Left renal pelvis (tissue), 4 donors: ENCODE measurements at places on chromosomes 12 and 14. TPM values are rescaled to one million over a fixed set of nuclear protein-coding genes. Genes with fewer than 3 reads are reported as not detected.

DNA sequence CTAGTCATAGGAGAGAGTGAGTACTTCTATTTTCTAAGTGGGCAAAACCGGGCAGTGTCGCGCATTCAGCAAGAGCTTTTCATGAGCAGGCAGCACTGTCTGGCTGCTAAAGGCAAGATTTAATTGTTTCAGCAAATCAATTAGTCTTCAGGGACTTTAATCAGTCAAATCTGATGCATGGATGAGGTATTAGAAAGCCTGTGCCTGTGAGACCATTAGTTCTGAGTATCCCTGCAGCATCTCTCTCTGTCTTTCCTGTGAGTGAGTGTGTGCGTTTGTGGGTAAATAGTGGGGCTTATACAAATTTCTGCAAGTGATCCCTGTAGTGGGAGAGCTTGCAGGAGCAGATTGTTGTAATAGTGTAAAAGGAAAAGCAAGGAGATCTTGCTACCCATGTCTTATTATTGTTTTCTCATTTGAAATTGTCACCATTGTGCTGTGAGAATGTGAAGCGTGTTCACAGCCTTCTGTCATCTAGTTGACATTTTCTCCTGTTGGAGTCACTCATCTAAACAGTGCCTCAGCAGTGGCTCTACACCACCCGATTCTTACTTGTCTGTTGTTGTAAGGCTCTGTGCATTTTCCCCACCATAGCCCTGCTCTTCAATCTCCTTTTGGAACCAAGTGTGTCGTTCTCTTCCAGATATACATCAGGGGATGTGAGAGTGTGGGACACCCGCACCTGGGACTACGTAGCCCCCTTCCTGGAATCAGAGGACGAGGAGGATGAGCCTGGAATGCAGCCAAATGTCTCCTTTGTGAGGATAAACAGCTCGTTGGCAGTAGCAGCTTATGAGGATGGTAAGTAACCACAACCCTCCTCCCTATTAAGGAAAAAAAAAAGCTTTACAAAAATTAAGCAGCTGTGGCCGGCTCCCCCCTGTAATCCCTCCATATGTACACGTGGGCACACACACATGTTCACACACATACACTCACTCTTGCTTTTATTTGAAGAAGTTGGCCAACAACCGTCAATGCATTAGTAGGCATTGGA lies 53.6 kb downstream of the FBXW8 start:
- DNase-seq, result no peak

DNA sequence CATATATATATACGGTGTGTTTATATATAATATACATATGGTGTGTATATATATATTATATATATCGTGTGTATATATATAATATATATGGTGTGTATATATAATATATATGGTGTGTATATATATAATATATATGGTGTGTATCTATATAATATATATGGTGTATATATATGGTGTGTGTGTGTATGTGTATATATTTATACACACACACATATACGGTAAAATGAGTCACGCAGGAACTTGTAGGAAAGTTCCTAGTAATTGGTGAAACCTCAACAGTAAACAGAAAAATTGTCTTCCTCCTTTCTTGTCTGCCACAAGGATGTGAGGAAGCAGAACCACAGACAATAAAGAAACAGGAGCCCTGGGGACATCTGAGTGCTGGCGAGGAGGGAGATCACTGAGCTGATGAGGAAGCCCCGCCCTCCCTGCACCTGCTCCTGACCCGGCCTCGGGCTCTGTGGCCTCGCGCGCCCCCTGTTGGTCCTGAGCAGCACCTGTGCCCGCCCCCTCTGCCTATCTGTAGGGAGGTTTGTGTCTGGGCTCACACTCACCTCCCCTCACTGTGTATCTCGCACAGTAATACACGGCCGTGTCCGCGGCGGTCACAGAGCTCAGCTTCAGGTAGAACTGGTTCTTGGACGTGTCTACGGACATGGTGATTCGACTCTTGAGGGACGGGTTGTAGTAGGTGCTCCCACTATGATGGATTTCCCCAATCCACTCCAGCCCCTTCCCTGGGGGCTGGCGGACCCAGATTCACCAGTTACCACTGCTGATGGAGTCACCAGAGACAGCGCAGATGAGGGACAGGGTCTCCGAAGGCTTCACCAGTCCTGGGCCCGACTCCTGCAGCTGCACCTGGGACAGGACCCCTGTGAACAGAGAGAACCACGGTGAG lies 1079.4 kb downstream of the TMEM121 start:
- no peak for DNase-seq

DNA sequence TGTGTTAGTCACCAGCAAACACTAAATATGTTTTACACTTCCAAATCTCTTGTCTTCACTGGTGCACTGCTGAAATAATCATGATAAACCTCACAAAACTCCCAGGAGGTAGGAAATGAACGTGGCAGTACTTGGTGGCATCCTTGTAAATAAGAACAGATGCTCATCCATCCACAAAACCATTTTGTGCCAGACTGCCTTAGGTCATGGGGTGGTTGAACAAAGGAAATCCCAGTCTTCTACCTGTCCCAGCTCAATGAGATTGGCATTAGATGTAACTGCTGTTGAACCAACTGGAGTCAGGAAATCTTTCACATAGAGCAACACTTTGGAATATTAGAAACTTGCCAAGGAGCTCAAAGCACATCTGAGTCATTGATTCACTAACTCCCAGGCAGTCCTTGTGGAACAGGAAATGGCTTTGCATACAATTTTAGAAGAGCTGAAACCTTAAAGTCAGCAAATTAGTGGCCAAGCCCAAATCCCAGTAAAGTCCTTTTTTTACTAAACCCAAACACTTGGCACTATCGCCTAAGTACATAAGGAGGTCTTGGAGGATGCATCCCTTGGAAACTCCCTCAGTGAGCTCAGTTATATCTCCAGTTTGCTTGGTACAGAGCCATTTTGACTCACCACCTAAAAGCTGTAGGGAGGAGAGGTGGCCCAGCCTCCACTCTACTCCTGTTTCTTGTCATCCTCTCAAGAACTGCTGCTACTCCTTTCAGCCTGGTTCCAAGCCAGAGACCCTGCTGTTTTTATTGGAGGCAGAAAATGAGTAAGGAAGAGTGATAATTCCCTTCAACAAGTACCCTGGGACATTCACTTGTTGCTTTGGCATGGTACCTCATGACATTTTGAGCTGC lies 208.0 kb downstream of the NOVA1 start:
- no peak for DNase-seq

GRCh38 chr12:105876396-105876927 lies 262.3 kb downstream of the NUAK1 start:
- no peak for DNase-seq

GRCh38 chr12:100733817-100734593 lies 60.6 kb upstream of the ANO4 start:
- no peak for DNase-seq

GRCh38 chr14:72380456-72380855 lies 448.2 kb downstream of the RGS6 start:
- no peak for DNase-seq

DNA sequence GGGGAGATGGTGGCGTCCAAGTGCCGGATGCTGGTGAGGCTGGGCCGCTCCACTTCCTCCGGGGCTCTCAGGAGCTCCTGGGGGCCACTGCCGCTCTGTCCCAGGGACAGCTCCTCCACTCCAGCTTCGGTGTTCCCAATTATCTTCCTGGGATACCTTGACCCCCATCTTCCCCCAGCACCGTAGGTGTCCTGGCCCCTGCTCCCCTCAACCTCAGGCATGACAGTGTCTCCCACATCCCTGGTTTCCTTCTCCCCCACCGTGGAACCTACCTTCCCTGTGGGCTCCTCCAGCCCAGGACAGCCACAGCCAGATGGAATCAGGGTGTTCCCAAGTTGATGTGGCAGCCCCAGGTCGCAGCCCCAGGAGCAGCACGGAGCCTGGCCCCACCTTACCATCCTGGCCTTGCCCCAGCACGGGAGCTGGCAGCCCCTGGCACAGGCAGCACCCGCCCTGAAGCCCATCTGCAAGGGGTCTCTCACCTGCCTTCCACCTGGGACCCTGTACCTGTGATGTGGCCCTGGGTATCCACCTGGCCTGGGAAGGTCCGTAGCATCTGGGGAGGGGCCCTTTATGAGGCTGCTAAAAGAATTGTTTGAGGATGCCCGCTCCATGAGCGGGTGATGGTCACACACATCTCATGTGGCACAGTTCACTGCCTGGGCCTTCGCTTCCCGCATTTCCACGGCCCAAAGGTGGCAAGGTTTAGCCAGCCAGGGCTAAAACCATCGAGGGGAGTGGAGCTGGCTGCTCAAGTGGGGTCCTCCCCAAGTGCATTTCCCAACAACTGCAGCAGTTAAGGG lies 4.1 kb downstream of the TMEM121 start:
- DNase-seq, result no peak

GRCh38 chr12:128956755-128957154 lies 103.5 kb downstream of the GLT1D1 start:
- DNase-seq, result no peak

- no peak for DNase-seq
Measured at GRCh38 chr14:90849787-90850444, 33.7 kb upstream of the TTC7B start.

- no peak for DNase-seq
Measured at GRCh38 chr12:114704096-114704495, 20.1 kb upstream of the TBX3 start.

DNA sequence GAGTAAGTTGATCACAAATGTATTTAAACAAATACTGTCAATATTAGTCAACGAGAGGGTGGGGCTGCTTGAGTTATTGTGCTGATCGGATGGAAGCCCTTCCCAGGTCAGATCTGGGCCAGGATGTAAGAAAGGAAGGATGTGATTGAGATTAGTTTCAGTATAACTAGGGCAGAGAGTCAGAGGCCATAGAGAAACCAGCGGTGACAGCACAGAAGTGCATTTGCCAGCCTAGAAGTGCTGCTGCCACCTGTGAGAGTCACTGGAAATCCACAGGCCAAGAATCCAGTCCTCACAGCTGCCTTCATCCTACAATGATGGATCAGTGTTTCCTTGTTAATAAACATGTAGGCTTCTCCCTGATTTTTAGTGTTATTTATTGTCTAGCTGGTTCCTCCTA lies 9.8 kb upstream of the FERMT2 start:
- DNase-seq, result no peak

- no peak for DNase-seq
Measured at GRCh38 chr12:98578821-98579220, 14.7 kb upstream of the SLC25A3 start.

Gene DEPDC4
- 1.9 TPM for polyA plus RNA-seq

Gene CYP27B1
- polyA plus RNA-seq, result 0.82 TPM

Gene KLRF1
- polyA plus RNA-seq, result 0.57 TPM

Gene PTPRQ
- polyA plus RNA-seq, result 24.0 TPM

Gene IRF9
- polyA plus RNA-seq, result 54.1 TPM

Gene SRP54
- polyA plus RNA-seq, result 53.7 TPM
